ENCODE measurements at places on chromosomes 4 and X.

DNA sequence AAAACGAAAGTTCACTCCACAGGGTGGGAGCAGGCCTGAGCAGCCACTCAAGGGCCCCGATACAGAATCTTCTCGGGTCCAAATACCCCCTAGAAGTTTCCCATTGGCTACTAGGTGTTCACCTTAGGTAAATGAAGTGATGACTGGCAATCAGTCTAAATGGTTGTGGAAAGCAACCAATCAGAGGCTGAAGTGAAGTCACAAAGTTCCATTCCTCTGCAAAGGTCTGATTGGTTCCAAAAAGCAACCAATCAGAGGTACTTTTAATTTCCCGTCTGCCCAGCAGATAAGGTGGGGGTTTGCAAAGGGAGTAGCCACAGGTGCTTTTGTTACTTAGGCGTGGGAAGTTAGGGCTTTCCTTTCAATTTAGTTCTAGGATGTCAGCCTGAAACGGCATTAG, 58.2 kb upstream of the NKAP start:
- DNase-seq: no peak

GRCh38 chr4:114267976-114268375, 288.5 kb upstream of the ARSJ start:
- no peak for DNase-seq

- DNase-seq: no peak
These were observed 150.8 kb upstream of the DIPK2B start for GRCh38 chrX:45351478-45351877.

DNA sequence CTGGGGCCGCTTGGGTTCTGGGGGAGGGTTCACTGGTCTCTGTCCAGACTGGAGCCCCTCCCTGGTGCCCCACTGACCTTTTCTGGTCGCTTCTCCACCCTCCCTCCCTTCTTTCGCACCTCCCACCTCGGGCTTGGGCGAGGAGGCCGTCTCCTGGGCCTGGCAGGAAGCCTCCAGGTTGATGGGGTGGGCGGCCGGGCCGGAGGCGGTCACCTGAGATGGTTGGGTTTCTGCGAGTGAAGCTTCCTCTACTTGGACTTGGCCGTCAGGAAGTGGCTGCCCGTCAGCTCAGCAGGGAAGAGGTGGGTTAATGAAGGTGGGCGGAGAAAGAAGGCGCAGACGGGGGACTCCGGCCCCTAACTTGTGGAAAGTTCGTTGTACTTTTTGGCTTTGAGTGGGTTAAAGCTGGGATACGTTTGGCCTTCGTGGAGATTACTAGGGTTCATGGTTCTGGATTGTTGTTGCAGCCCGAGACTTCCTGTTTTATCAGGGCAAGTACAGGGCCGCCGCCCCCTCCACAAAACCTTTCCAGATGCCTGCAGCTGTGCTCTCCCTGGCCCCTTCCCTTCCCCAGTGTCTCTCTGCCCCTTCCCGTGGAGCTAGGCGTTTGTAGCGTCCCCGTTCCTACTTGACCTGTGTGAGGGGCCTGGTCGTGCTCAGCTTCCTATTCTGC, 1.2 kb downstream of the AKAP17A start:
- DNase-seq: peak; percentile 49

DNA sequence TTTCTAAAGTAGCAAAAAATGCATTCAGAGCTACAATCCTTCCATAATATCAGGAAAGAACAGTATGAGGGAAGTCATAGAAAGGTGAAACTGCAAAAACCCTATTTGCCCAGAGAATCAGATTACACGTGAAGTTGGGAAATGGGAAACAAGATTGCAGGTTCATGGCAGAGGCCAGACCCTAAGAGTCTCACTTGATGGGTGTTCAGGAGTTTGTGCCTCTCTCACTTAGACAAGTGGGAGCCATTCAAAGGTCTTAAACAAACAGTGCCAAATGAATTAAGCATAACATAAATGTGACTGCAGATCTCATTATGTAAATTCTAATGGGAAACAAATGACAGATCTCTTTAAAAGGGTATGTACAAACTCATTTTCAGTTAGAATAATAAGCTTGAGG, 91.6 kb downstream of the ARAP2 start:
- DNase-seq: no peak

GRCh38 chr4:154562697-154563254, at the start of gene FGB:
TSS of gene FGB (plus strand) at chr4:154563011. CDS start at chr4:154563019, 8 bp downstream.
- no peak for DNase-seq

DNA sequence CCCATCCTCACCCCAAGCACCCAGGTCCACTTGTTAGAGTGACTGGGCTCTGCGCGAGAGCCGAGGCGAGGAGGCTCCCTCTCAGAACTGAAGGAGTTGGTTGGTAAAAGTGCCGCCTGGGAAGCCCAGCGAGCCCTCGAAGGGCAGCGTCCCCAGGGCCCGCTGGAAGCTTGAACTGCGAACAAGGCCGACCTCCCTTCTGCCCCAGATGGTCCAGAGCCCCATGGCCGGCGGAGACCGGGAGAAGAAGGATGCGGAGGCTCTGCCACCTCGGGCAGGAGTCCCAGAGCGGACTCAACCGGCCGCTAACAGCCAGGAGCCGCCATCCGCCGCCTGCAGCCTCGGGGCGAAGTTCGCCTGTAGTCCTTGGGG, 116.3 kb upstream of the TEX13C start:
- peak; percentile 49 for DNase-seq

DNA sequence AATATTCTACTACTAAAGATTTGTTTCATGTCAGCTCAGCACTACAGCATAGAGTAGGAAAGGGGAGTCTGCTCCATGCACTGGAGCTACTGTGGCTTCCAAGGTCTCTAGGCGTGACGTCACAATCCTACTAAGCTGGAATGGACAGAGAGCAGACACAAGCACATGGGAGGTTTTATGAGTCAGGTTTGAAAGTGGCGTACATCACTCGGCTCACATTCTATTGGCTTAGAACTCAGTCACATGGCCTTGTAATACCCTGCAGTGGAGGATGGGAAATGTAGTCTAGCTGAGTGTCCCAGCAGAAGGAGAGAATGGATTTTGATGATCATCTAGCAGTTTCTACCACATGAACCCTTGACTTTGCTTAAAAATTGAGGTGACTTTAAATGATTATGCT, 624.8 kb upstream of the ATOH1 start:
- peak; percentile 56 for DNase-seq

GRCh38 chr4:93132631-93133030, 695.9 kb upstream of the ATOH1 start:
- no peak for DNase-seq

DNA sequence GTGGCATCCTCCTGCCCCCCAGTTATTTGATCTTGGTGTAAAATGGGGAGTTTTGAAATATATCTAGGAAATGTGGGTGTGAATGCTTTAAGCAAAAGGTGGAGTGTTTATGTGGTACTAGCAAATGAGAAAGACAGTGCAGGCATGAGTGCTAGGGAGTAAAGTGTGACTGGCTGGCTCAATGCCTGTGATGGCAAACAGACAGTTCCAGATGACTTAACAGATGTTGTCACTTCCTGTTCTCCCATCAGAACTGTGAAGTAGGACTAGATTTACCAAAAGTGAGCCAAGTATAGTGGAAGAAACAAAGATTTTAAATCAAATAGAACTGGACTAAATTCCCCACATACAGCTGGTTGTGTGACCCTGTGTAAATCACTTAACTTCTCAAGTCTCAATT, 8.4 kb upstream of the AMOT start:
- DNase-seq: no peak

DNA sequence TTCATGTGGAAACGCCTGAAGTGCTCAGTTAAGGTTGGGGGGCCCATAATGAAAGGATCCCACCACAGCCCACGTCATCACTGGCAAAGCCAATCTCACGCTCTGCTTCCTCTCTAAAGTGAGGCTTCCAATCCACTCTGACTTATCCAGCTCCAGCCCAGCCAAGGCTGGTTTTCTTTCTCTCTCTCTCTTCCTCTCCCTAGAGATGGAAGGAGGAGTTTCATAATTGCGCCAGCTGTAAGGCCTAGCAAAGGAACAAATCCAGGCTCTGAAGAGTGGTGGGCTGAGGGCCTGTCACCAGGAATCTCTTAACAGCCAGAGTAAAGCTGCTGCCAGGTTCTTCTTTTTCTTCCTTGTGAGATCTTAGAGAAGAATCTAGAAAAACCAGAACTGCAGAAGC, 20.7 kb upstream of the BCLAF3 start:
- peak; percentile 8 for DNase-seq

GRCh38 chr4:185597532-185598188, 62.4 kb upstream of the PDLIM3 start:
- peak; percentile 78 for DNase-seq

- peak; percentile 41 for DNase-seq
These were observed 26.9 kb upstream of the TMPRSS11B start for GRCh38 chr4:68272380-68272779.

DNA sequence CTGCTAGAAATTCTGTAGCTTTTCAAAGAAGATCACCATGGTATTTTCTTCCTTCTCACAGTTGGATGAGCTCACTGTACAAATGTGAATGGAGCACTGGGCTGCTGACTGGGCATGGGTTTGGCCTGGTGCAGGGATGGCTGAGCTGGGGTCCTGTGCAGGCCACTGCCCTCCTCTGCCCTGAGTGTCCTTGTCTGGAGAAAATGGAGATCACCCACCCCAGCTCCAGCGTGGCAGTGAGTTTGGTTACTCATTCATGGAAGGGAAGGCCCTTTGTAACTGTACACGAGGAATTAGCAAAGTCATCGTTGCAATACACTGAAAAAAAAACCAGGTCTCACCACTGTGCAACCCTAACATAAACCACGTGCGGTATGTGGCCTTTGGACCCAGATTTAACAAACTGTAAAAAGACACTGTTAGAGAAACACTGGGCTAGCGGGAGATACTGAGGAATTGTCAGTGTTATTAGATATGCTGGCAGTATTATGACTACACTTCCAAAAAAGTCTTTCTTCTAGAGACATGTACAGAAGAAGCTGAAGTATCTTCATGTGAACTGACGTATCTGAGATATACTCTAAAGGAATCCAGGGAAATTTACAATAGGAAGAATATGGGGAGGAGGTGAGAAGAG, 16.1 kb upstream of the TBC1D14 start:
- no peak for DNase-seq

DNA sequence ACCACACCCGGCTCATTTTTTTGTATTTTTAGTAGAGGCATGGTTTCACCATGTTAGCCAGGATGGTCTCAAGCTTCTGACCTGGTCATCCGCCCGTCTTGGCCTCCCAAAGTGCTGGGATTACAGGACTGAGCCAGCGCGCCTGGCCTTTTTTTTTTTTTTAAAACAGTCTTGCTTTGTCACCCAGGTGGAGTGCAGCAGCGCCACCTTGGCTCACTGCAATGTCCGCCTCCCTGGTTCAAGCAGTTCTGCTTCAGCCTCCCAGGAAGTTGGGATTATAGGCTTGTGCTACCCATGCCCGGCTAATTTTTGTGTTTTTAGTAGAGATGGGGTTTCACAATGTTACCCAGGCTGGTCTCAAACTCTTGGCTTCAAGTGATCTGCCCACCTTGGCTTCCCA, 28.9 kb downstream of the ZFX start:
- peak; percentile 46 for DNase-seq

GRCh38 chrX:91039777-91040176, 394.9 kb upstream of the PABPC5 start:
- DNase-seq: peak; percentile 14

DNA sequence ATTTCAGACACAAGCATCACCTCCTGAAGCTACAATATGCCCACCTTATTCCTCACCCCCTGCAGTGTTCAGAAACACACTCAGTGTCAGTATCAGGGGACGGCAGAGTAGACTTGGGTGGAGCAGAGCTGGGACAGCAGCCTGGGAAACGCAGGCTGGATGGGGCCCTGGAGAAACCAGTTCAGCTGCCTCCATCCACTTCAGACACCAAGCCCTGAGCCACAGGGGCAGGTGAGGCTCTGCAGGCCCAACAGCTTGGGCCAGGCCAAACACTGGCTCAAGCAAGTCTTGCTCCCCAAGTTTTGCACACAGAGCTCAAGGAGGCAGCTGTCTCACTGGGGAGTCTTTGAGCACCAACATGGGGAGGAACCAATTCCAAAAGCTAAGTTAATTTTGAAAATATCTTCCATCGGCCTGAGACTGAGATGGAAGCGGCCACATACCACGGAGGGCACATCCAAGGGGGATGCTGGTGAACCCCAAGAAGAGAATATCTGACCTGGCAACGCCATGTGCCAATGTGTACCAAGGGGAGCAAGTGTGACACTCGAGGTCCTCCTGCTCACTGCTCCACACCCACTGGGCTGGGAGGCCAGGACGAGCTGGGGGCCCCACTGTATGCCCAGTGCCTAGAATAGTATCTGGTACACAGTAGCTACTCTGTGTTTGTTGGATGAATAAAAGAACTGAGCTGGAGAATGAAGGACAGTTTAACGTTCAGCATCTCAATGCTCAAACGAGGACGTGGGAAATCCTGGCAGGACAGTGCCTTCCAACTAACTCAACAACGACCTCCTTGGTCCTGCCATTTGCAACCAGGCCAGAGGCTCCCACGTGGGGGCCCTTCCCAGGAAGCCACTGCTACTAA, 45.6 kb downstream of the PPP2R2C start:
- peak; percentile 30 for DNase-seq

DNA sequence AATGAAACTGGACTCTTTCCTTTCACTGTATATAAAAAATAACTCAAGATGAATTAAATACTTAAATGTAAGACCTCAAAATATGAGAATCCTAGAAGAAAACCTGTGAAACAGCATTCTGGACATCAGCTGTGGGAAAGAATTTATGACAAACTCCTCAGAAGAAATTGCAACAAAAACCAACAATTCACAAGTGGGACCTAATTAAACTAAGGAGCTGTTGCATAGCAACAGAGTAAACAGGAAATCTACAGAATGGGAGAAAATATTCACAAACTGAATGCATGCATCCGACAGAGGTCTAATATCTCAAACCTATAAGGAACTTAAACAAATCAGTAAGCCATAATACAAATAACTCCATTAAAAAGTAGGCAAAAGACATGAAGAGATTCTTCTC, 851.7 kb upstream of the PCDH10 start:
- DNase-seq: no peak

GRCh38 chrX:39258331-39258730, 457.1 kb downstream of the MID1IP1 start:
- DNase-seq: peak; percentile 15

GRCh38 chr4:148735432-148736155, 293.4 kb upstream of the NR3C2 start:
- no peak for DNase-seq

DNA sequence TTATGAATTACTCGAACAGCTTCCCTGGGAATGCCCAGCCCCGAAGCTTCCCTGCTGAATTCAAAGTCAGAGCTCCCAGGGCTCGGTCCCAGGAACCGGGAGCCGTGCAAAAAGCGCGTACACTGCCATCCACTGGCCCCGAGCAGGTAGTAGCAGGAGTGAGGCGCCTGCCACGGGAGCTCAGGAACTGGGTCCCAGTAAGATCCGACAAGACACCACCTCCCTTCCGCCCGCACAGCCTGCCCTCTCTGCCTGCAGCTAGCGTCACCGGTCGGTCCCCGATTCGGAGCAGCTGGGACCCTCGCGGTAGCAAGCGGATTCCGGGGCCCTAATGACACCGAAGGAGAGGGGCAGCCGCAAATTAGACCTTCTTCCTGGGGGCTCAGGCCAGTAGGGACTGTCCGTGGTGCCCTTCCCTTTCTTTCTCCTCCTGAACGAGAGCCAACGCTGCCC, 1.2 kb downstream of the CORIN start:
- DNase-seq: peak; percentile 91

DNA sequence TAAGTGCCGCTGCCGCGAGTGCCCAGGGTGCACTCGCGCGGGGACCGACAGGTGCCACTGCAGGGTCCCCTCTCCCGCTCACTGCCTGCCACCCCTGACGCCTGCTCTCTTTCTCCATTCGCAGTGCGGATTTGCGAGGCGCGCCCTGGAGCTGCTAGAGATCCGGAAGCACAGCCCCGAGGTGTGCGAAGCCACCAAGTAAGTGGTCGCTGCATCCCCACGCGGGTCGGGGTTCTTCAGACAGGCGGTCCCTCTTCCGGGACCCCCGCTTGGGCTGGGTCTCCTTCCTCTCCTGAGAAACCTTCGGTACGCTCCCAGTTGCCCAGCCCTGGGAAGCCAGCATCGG, 547 bp downstream of the GUCY1A1 start:
- no peak for DNase-seq

All from ELF-1 (cell line).